ENCODE measurements at places on chromosomes 11 and 22.

GRCh38 chr22:50548040-50548920 lies 2.6 kb downstream of the KLHDC7B start:
- no peak for DNase-seq

DNA sequence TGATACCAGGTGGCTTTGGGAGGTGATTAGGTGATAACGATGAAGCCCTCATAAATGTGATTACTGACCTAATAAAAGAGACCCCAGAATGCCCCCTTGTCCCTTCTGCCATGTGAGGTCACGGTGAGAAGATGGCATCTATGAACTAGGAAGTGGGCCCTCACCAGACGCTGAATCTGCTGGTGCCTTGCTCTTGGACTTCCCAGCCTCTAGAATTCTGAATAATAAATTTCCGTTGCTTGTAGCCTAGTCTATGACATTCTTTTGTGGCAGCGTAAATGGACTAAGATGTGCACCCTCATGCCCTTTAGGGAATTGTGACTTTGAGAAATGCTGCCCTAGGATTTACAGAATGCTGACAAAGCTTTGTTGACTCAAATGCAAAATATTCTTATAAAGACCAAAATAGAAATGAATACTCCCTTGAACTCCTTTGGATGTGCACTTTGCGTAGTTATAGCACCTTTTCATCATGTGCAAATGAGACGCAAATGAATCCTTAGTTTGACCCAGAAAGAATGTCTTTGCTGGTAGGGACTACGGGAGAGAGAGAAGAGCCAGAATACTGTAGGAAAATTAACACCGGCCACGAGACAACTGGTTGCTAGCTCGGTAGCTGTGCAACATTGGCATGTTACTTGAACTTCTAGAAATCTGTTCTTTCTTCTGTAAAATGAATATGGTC lies 24.8 kb upstream of the EHF start:
- DNase-seq, result no peak

DNA sequence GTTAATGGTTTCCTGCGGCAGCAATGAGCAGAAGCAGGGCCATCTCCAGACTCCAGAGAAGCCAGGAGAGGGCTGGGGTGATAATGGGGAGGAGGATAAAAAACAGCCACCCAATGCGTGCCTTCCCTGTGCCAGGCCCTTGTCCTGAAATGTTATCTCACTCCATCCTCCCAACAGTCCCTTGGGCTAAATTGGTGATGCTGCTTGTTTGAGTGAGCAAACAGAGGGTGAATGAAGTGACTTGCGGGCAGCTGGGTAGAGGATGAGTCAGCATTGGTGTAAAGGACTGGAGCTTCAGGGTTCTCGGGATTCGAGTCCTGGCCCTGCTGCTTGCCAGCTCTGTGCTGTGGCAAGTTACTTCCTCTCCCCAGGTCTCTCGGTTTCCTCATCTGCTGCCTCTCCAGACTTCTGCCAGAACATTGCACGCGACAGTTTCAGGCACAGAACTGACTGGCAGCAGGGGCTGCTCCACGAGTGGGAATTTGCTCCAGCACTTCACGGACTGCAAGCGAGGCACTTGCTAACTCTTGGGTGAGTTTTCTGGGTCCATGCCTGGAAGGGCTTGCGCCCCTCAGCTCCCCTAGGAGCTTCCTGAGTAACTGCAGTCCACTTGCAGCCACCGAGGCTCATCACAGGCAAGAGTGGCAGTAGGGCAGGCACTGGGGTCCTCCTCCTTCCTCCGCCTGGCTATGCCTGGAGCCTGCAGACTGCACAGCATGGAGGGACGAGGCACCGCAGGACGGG lies at the start of gene P2RY6:
Gene P2RY6 (plus strand): TSS at position 403 of the 744 bp plus-strand sequence. CDS start 24,181 bp downstream, outside the sequence.
- DNase-seq, result no peak

GRCh38 chr11:119206511-119207414 lies 624 bp downstream of the CBL start:
- DNase-seq, result no peak

- no peak for DNase-seq
These were observed 20.8 kb downstream of the KRTAP5-6 start for GRCh38 chr11:1717745-1718144.

- DNase-seq, result peak; percentile 82
These were observed 75.8 kb downstream of the CD44 start for GRCh38 chr11:35214792-35215193.

GRCh38 chr11:36109850-36110606 lies 166.2 kb downstream of the LDLRAD3 start:
- DNase-seq, result no peak

DNA sequence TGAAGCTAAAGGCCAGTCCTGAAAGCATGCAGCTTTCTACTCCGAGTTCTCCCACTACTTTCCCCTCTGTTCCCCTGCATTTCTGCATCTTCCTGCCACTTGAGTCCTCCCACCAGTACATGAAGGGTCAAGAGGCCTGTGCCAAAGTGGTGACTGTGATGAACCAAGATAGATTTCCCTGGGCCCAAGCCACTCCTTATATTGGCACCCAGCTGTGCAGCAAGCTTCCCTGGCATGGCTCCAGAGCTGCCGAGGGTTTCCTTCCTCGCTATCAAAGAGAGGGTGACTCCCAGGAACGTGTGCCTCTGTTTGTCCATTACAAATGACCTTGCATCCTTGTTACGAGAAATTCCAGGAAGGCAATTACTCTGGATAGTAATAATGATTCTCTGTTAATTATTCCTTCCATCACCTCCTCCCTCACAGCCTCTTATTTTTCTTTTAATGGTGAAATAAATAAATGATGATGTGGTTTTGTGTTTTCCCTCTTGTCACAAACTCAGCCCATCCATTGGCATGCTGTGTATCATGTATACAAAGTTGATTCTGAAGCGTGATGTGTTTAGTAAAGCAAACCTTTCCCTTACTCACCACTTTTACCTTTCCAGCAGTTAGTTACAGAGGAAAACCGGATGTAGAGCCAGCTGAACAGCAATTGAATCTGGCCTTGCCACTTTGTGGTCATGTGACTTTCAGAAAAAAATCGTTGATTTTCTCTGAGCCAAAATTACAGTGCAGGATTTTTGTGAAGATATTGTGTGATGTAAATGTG lies 8.3 kb downstream of the SRSF8 start:
- no peak for DNase-seq

DNA sequence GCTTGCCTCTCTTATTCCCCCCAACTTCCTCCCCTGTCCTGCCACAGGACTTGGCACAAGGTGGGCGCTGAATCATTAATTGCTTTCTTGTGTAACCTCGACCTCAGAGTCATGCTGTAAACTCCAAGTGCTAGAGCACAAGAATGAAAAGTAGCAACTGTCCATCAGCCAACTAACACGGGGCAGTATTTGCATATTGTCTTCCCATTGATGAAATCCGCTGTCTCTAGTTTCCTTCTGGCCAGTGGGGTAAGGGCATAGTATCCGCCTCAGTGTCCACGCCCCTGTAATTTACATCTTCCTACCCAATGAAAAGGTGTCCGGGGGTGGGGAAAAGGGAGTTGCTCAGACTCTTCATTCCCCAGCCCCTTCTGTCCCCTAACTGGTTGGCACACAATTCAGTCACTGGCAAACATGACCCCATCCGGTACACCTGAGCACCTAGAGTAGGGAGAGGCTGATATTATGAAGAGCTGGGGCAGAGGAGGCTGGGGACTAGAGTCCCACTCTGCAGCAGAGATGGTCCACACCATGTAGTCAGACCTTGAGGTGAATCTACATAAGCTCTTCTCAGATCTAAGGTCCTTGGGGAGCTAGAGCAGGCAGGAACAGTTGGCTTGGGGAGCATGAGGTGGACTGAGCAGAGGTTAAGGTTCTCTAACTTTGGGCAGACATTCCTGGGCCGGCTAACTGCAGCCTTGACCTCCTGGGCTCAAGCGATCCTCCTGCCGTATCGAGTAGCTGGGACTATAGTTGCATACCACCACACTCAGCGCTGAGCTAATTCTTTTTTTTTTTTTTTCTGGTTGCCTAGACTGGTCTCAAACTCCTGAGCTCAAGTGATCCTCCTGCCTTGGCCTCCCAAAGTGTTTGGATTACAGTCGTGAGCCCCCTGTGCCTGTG lies 6.8 kb upstream of the GGA1 start:
- DNase-seq, result no peak

DNA sequence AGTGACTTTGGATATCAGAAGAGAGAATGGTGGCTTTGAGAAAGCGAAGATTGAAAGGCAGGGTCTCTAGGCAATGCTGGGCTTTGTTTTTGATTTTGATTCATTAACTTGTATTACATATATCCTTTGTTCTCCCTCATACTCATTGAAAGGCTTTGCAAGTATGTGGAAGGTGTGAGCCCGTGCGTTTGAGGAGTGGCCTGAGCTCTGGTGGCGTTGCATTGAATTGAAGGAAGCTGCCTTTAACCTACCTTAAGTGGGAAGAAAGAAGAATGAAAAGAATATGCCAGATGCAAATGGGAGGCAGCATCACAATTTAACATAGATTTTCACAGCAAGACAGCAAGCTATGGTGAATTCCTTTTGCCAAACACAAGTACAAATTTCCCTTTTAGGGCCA lies 6.7 kb downstream of the MMP7 start:
- DNase-seq, result no peak

GRCh38 chr11:36436064-36436463 lies 74.0 kb downstream of the TRAF6 start:
- no peak for DNase-seq

GRCh38 chr11:91761406-91762025 lies 463.1 kb upstream of the FAT3 start:
- DNase-seq, result no peak

GRCh38 chr22:25368271-25368670 lies 148.8 kb downstream of the CRYBB2 start:
- DNase-seq, result peak; percentile 24

DNA sequence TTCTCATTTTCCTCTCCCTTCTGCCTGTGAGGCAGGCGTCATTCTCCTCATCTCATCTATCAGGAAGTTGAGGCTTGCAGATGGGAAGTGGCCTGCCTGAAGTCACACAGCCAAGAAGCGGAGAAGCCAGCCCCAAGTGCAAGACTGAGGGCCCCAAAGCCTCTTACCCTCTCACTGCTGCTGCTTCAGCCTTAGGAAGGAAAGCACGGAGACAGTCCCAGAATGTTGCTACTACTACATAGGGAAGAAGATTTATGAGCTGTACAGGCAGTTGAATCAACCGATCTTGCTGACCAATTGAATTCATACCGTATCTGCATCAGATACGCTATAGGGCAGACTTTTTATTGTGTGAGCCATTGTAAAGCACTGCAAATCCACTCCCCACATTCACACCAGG lies 89.0 kb downstream of the CWC15 start:
- DNase-seq, result no peak

GRCh38 chr11:45413156-45413858 lies 127.2 kb upstream of the SYT13 start:
- no peak for DNase-seq

DNA sequence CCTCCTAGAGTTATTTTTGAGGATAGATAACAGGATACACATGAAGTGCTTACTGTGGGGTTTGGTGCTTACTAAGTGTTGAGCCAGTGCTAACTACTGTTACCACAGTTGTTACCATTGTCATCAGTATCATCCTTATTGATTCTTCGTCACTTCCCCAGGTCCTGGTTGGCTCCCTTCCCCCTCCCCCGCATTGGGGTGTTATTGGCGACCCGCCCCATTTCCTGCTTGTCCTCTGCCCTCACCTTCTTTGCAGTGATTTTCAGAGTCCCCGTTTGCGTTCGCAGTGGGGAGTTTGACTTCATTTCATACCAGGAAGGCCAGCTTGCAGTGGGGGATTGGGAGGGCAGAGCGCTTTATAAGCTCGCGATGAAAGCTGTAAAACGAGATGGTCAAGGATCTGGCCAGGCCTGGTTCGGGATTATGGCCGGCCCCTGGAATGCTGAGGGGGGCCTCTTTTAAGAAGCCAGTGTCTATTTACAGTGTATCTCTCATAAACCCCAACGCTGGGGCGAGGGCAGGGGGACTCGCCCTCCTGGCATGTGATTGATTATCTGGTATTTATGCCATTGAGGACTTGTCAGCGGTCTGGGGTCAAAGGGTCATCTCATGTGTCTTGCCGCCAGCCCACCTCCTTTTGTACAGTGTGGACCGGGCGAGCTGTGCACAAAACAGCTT lies 84.6 kb upstream of the NNMT start:
- DNase-seq, result no peak

DNA sequence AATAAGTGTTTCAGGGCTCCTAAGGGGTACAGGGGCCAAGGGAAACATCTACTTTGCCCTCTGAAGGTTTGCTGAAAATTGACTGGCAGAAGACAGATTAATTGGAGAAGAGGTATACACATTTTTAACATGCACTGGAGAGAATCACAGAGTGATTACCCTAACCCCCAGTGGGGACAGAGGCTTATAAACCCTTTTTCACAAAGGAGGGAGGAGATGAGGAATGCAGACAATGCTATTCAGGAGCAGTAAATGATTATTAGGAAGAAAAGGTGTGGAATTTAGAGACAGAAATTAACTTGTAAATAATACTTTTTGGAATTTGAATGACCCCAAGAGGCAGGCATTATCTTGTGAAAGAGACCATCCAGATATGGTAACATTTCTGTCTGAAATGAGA lies 582.4 kb upstream of the B3GAT1 start:
- no peak for DNase-seq
